ENCODE measurements at places on chromosomes 4 and X.

DNA sequence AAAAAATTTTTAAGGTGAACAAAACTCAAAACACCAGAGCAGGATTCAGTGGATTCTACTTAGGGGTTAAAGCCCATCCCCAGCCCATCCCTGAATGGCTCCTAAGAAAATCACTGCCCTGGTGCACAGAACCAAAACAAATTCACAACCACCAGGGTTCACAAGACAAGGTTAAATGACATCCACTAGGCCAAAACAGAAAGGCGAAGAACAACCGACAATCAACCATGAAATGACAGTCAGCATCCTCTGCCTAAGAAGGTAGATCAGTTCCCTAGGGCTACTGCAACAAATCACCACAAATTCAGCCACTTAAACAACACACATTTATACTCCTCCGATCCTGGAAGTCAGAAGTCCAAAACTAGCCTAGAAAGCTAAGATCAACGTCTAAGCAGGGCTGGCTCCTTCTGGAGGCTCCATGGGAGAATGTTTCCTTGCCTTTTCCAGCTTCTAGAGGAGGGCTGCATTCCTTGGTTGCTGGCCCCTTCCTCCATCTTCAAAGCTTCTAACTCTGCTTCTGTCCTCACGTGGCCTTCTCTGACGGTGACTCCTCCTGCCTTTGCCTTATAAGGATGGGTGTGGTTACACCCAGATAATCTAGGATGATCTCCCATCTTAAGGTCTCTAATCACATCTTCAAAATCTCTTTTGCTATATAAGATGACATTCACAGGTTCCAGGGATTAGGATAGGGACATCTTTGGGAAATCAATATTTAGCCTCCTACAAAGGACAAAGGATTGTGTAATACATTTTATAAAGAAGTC lies 1.8 kb downstream of the CCNQ start:
- DNase-seq, result no peak

DNA sequence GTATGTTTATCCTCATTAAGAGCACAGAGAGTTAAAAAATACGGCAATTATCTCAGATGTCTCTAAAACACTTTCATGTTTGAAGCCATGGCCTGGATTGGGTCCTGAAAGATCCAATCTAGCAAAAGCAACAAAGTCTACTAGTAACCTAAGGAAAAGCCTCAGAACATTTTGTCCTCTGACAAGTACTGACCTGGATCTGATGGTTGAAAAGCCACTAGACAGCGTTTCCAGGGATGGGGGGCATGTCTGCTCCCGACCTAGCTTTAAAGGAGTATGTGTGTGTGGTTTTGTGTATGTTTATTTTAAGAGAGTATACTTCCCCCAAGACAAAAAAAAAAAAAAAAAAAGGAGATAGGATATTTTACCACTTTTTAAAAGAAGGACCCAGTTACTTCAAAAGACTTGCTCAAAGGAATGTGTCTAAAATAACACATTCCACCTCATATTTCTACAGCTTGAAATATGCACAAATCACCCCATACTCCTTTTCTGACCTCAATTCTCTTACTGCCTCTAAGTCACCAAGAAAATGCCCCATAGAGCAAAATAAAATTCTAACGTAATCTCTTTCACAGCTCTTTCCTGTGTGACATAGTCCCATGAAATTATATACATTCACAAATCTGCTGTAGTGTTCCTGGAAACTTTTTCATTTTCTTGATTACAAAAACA lies 189.0 kb upstream of the TTC29 start:
- no peak for DNase-seq

DNA sequence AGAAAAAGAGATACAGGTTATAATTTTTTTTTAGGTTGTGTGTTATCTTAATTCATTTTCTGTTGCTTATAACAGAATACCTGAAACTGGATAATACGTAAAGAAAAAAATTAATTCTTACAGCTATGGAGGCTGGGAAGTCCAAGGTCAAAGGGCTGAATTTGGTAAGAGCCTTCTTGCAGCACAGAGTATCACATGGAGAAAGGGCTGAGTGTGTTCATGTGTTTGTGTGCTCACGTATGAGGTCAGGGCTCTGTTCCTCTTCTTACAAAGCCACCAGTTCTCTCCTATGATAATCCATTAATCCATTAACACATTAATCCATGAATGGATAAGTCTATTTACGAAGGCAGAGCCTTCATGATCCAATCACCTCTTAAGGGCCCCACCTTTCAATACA lies 8.6 kb upstream of the RAB28 start:
- DNase-seq, result no peak

- DNase-seq, result no peak
Observed at GRCh38 chrX:18220786-18221185, at the start of gene BEND2. BEND2 (minus strand) TSS chrX:18220886; CDS start chrX:18220750, 136 bp downstream.

DNA sequence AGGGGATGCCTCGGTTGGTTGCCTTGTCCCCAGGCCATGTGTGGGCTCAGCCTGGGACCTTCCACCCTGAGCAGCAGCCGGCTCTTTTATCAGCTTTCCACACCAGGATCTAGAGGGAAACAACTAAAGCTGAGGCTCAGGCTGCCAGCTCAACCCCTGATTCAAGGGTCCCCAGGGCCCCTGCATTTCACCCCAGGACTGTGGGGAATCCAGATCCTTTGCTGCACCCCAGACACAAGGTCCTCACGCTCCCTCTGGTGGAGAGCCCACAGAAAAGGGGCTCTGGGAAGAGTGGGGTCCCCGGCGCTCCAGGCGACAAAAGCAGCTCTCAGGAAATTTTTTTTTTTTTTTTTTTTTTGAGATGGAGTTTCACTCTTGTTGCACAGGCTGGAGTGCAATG lies 64.3 kb downstream of the ZFYVE28 start:
- DNase-seq, result no peak

DNA sequence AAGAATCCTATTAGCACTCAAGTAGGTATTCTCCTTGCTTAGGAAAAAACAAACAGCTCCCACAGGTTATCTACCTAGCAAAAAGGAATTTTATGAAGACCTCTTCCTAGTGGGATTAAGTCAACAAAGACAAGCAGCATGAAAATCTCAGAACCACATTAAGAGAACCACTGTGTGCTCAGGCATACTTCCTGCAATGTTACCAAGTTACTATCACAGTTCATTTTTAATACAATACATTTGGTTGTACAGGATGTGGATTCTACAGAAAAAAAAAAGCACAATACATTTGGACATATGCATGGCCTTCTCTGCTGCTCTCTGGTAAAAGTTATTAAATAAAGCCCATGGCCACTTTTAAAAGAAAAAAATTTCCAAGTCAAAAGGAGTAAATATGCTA lies 193.7 kb downstream of the PPP3CA start:
- DNase-seq, result no peak

GRCh38 chr4:40349561-40350198 lies 14.5 kb downstream of the CHRNA9 start:
- no peak for DNase-seq

- no peak for DNase-seq
Observed at GRCh38 chrX:23884427-23885024, 23.2 kb downstream of the APOO start.

GRCh38 chr4:179392787-179393186 lies 1950.5 kb upstream of the AGA start:
- no peak for DNase-seq

DNA sequence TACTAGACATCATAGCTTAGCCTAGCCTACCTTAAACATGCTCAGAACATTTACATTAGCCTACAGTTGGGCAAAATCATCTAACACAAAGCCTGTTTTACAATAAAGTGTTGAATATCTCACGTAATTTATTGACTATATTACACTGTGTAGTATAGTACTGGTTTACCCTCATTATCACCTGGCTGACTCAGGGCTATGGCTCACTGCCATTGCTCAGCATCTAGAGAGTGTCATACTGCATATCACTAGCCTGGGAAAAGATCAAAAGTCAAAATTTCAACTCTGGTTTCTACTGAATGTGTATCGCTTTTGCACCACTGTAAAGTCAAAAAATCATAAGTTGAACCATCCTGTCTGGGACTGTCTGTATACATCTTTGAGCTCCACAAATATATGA lies 78.6 kb downstream of the CEP44 start:
- no peak for DNase-seq

DNA sequence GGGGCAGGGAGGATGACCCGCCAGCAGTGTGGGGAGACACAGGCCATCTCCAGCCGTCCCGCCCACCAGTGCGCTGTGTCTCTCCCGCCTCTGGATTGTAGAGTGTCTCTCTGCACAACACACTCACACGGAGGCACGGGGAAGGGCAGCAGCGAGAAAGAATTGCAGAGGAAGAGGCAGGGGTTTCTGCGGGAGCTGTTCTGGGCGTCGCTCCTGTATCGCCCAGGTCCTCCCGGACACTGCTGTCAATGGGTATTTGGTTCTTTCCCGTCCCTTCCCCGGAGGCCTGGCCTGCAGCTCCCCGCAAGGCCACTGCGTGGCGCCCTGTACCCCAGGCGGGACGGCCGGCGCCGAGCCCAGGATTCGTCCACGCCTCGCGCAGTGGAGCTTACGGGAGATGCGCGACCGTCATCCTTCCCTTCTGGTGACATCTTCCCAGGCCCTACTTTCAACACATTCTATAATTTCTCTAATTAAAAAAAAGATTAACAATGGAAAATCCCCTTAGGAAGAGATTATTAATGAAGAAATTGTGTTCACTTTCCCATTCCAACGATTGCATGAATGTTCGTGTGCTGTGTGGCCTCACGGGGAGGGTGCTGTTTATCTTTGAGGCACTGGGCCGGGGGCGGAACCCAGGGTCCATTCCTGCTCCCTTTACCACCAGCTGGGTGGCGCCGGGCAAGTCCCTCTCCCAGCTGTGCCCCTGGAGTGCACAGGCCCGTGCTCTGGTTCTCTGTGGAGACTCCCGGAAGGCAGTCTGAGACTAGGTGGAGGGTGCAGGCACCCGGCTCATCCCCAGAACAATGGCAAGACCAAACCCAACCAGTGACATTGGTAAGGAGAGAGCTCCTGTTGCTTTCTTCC lies 95.7 kb downstream of the CPZ start:
- no peak for DNase-seq

DNA sequence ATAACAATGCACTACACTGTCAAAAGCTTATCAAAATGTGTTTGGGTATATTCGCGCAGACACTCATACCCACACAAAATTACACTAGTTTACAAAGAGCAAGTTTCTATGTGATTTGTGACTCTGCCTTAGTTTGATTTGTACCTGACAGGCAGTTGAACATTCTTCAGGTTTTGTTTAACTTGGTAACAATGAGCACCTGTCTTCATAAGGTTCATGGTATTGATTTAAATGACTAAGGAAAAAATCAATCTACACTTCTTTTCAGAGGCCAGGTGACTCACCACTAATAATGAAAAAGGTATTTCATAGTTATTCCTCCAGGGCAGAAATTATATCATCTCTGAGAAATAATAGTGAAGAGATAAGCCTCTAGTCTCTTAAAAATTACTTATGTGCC lies 1114.6 kb upstream of the AGA start:
- DNase-seq, result no peak

DNA sequence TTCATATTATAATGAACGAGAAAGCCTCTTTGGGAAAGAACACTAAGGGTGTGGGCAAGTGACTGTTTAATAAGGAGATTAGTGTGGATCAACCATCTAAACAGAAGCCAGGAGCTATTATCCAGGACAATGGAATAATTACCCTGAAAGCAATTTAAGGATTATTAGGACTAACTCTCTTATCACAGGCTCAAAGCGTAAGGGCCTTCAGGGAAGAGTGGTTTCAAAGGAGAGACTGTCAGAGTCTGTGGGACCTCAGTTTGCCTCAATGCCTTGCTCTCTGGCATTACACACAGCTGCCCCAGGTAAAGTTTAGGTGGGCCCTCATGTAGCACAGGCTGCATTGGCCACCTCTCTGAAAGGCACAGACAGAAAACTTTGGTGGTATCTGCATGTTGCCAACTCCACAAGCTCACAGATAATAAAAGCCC lies 717.2 kb upstream of the ADGRL3 start:
- DNase-seq, result no peak

DNA sequence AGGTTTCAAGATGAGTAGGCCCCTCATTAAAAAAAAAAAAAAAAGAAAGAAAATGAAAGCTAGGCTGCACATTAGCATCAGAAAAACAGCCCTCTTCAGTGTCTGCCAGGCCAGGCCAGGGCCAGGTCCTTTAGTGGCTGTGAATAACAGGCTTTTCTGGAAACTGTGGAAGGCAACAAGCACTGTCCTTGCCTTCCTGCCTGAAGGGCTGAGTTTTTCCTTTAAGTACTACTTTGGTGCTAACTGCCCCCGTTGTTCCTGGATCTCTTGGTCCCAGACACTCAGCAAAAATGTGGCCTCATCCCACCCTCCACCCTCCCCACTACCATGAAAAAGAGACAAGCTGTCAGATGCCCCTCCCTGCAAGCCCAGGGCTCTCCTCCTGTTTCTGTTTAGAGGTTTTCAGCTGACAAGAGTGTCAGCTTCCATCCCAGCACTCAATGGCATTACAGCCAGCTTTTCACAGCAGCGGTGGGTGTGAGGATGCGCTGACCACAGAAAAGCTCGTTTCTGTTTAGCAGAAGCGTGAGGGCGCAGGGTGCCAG lies 174.2 kb downstream of the NHS start:
- no peak for DNase-seq

- DNase-seq, result no peak
Observed at GRCh38 chr4:102601586-102602227, 100.5 kb downstream of the NFKB1 start.

DNA sequence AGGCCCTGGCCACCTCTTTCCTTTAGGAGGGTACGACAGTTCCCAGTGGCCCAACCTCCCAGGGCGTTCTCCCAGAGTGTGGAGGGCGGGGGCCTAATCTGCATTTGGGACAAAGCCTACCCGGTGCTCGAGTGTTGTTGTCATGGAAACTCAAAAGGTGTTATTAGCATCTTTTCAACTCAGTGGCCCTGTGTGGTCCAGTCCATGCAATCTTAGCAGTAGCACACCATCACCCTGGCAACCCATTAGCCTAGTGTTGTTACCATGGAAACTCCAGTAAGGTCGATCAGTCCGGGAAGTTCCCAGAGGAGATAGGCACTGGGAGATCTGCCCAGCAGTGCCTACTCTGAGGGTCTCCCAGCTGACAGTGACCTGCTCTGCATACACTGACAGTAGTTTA lies 20.2 kb downstream of the APLN start:
- DNase-seq, result no peak

GRCh38 chr4:131609039-131609438 lies 1540.1 kb upstream of the PCDH10 start:
- no peak for DNase-seq

DNA sequence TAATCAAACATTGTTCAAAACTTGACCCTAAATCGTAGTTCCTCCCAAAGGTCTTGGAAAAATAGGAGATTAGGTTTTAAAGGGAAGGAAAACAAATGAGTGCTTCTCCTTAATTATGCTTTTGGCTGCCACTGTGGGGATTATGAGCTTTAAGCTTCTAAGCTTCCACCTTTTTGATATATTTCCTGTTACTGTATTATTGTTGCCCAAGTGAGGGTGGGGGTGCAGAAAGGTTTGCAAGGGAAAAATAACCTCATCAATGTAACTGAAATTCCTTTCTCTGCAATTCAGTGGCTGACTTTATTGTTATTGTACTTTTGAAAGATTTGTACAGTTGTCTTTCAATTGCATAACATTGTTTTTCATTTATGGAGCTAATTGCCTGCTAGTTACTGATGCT lies 285.1 kb downstream of the FRMPD4 start:
- no peak for DNase-seq

- no peak for DNase-seq
Observed at GRCh38 chr4:40915318-40916217, 165.8 kb downstream of the NSUN7 start.

GRCh38 chr4:165332502-165332901 lies 5.0 kb downstream of the MSMO1 start:
- DNase-seq, result no peak

All from stimulated activated CD4-positive, alpha-beta T cell treated with anti-CD3 and anti-CD28 coated beads, Interleukin-15, amount 100 ng/mL, for 1 hour (primary cell).